Fibroblast of skin of scalp (primary cell): ENCODE measurements at places on chromosomes 7 and 10.

GRCh38 chr7:28072876-28073514 lies 107.6 kb downstream of the JAZF1 start:
- no peak for DNase-seq

- DNase-seq = no peak
Observed at GRCh38 chr10:131982796-131983195, 1.1 kb upstream of the BNIP3 start.

DNA sequence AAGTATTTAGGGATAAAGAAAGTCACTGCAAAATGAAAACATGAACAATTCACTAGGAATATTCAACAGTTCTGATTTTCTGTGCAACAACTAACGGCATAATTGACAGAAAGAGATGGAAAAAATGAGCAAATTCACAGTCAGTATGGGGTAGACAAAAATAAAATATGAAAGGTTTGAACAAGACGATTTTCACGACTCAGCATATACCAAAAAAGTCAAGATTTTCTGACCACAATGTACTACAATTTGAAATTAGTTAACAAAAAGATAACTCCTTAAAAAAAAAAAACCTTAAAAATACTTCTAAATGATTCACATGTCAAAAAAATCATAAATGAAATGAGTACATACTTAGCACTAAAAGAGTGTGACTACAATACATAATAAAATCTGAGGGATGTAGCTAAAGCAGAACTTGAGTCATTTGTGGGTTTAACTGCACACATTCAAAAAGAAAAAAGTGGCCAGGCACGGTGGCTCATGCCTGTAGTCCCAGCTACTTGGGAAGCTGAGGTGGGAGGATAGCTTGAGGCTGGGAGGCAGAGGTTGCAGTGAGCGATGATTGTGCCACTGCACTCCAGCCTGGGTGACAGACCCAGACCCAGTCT lies 22.6 kb upstream of the MTURN start:
- no peak for DNase-seq

GRCh38 chr10:113520690-113521474 lies 32.0 kb upstream of the HABP2 start:
- DNase-seq = peak; percentile 84

DNA sequence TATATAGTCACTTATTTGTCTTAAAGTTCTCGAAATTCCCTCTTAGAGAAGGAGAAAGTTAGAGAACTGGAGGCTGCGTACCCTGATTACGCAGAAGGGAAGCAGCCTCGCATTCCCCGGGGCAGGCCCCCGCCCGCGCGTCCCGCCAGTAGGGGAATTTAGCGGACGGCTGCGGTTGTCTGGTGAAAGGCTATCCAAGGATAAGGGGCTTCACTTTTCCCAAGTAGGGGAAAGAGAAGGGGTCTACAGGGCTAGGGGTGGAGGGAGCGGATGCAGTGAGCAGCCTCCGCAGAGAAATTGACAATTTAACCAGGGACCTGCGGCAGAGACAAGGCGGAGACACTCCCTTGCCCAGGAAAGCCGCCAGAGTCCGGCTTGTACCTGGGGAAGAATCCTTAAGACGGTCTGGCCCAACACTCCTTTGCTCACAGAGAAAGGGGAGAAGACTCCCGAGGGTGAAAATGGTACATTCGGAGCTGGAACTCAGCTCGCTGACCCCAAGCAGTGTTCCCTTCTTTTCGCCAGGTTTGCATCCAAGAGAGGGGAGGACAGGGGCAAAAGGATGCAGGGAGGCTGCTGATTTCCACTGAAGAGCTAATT lies 994 bp upstream of the MAGI2 start:
- DNase-seq = peak; percentile 50

DNA sequence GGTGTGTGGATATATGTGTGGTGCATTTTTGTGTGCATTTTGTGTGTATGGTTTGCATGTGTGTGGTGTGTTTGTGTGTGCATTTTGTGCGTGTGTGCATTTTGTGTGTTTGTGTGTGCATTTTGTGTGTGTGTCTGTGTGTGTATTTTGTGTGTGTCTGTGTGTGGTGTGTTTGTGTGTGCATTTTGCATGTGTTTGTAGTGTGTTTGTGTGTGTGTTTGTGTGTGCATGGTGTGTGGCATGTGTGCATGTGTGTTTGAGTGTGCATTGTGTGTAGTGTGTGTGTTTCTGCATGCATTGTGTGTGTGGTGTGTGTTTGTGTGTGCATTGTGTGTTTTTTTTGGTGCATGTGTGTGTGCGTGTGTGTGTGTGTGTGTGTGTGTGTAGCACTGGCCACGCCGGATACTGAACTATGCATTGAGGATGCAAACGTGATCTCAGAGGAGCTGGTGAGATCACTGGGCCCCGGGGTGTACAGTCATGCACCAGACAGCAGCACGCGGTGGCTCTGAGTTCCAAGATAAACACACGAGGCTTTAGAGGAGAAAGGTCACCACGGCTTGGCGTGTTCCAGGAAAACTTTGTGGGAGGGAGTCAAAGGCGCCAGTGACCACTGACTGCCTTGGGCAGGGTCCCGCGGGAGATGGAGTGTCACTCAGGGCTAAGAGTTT lies 106.6 kb upstream of the SHH start:
- DNase-seq = peak; percentile 83

DNA sequence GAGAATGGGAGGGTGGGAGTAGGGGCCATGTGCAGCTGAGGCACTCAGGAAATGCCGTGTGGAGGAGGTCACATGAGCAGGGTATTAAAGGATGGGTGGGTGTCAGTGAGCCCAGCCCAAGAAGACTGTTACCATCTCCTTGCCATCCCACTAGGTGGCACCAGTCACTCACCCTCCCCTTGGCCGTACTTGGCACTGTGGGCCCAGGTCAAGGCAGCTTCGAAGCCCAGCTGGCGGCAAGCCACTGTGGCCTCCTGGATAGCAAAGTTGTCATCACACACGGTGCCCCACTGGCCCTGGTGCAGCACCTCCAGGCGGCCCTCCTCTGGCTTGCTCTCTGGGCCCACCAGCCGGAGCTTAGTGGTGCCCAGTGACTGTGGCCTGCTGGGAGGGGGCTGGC lies 5.4 kb downstream of the LOXL4 start:
- peak; percentile 46 for DNase-seq

DNA sequence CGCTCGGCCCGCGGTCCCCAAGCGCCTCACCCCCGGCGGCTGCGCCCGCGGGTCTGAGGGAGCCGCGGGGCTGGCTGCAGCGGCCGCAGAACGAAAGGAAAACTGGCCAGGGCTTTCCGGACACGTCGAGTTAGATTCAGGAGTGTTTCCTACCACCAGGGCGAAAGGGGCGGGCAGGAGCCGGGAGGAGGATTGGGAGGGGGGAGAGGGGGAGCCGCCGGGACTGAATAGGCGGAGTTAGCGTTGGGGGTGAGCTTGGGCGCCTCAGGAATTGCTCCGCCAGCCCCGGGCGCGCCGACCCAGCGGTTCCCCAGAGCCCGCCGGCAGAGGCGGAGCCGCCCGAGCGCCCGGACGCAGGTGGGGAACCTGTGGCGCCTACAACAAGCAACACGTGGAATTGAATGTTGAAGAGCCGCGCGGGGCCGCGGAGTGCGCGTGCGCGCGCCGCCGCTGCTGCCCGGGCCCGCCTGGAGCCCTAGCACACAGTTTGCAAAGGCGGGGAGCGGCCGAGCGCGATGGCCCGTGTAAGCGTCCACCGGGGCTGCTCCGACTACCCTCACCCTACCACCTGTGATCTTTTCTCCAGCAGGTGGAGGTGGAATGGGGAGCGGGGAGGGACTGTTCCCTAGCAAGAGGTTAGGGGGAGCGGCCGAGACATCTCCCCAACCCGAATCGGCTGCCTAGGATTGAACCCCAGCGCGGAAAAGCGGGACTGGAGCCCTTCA lies at the start of gene CADPS2:
Gene CADPS2 (minus strand): TSS at position 104 of the 725 bp plus-strand sequence. CDS start 123 bp downstream, outside the sequence.
- DNase-seq = peak; percentile 81

DNA sequence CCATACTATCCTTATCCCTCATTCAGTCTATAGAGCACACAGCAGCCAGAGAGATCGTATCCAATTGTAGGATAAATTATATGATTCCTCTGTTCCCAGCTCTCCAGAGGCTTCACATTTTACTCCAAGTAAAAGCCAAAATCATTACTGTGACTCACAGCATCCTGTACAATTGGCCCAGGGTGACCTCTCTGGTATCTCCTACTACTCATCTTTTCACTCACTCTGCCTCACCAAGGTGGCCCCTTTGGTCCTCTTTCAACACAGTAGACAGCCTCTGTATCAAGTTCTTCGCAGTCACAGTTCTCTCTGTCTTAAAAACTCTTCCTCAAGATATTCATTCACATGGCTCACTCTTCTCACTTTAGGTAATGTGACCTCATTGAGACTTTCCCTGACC lies 72.6 kb upstream of the LSM8 start:
- DNase-seq = no peak

DNA sequence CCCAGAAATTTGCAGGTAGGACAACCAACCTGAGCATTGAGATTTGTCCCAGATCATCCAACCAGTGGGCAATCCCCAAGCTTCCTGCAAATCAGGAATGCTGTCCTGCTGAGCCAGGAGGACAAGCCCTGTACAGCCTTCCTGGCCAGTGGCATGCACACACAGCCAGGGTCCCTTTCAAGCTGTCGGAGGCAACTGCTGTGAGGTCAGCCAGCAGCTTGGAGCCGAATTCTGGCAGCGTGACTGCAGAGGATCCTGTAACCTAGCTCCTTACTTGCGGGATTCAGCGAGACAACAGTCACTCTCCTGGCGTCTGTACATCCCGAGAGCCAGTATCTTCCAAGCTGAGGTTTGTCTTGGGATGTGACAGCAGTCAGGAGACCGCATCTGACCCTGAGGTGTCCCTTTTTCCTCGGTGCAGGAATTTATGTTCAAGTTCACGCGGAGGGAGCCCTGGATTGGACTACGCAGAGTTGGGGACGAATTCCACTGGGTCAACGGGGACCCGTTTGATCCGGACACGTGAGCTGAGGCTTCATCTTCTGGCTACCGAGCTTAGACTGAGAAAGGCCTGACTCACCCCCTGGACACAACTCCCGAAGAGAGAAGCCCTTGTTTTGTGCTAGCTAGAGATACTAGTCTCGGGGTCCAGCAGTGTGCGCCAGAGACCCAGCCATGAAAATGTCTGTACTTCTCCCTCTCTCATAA lies 18.3 kb downstream of the CLEC2L start:
- no peak for DNase-seq

DNA sequence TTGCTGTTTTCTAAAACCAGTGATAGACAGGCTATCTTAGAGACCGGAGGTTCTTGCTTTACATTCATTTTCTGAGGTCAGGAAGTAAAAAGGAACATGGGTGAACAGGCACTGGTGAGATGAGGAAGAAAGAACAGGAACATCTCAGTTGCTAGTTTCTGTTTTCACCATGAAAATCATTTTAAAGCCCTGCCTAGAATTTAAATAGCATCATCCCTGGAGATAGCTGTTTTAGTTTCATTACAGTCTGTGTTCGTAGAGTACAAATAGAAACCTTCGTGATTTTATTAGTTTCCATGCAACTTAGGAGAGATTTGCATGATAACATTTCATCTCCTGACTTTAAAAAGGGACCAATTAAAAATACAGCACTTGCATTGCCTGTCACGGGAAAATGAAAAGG lies 14.7 kb downstream of the KCNMA1 start:
- DNase-seq = no peak

GRCh38 chr10:29056729-29057128 lies 232.1 kb upstream of the LYZL1 start:
- no peak for DNase-seq

- DNase-seq = no peak
Observed at GRCh38 chr7:82838314-82838713, 324.4 kb downstream of the PCLO start.

GRCh38 chr7:83702446-83702845 lies 53.5 kb upstream of the SEMA3E start:
- no peak for DNase-seq

GRCh38 chr7:151595702-151596350 lies 76.1 kb upstream of the RHEB start:
- DNase-seq = no peak

DNA sequence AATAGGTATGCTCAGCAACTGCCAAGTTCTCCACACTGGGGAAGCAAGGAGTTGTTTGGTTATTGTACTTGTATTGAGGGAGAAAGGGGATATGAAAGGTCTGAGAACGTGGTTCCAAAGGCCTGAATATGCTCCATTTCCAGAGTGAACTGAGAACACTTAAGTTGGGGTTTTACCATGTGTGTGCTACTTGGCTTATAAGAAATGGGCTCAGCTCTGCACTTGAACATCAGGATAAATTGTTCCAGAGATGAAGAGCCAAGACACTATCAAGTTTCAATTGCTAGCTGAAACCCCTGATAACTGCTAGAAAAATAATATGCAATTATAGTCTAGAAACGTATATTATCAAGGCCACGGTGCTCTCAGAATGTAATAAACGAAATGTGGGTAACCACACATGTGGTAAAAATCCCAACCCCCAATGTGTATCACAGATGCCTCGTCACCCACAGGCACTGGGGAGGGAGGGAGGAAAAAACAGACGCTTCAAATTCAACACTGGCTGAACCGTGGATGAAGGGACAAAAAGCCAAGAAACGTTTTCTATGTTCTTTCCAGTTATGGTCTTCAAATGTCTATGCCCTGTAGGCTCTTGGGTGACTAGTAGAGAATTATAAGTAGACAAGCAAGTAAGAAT lies 16.3 kb downstream of the ELMO1 start:
- no peak for DNase-seq

DNA sequence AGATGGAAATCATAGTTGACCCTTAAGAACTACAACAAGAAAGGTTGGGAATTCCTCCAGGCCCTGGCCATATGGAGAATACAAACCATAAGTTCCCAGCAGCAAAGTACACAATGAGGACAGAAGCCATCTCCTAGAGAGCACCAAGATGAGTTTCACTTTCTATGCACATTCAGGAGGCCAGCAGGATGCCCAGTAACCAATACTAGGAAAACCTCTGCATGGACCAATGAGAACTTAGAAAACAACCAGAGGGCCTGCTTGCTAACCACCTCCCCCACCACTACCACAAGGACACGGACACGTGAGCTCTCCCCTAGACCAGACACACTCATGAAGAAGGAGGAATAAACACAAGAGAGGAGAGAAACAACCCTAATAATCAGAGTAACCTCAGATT lies 56.3 kb downstream of the IFIT5 start:
- peak; percentile 12 for DNase-seq

GRCh38 chr7:55308186-55308929 lies 56.8 kb upstream of the LANCL2 start:
- peak; percentile 81 for DNase-seq

DNA sequence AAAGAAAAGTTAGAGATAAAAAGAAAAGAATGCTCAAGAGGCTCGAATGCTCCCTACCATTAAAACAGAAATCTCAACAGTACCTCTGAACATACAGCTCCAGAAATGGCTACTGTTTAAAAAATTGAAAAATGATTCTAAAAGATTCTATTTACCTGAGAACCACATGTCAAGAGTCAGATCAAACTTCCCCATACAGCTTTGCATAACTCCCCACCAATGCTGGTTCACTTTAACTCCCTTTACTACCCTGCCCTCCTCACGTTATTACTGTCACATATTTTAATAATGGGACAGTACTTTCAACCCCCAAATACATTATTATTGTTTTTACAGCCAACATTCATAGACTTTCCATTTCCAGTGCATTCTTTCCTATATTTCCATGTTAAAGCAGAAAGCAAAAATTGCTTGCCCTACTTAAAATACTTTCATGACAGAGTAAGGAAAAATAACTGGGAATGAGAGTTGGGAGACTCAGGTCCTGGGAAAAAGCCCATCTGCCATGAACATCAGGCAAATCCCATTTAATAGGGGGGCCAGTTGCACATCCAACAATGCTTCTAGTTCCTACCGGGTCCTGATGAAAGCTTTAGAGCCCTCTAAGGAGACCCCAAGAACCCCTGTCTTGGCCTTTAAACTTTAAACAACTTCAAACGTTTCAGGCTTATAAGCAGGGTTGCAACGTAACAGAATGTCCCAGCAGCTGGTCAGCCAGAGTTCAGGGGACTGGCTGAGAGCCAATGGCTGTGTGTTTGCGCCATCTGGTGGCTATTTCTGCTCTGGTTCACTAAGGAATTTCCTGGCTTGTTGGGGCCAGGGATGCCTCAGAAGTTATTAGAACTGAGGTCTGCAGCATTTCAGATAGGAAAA lies 247.4 kb downstream of the ELMO1 start:
- DNase-seq = peak; percentile 72
